Dermis microvascular lymphatic vessel endothelial cell (primary cell): ENCODE measurements at places on chromosomes 1 and 21. TPM values are rescaled to one million over a fixed set of nuclear protein-coding genes. Genes with fewer than 3 reads are reported as not detected.
A peak's percentile ranks its signal among the peaks of the same experiment; 100 is the strongest.

The KCNT2 gene
- under 0.01 and 0.13 TPM in 2 replicates for total RNA-seq

The DBT gene
- 2.8 and 3.2 TPM in 2 replicates for total RNA-seq

DNA sequence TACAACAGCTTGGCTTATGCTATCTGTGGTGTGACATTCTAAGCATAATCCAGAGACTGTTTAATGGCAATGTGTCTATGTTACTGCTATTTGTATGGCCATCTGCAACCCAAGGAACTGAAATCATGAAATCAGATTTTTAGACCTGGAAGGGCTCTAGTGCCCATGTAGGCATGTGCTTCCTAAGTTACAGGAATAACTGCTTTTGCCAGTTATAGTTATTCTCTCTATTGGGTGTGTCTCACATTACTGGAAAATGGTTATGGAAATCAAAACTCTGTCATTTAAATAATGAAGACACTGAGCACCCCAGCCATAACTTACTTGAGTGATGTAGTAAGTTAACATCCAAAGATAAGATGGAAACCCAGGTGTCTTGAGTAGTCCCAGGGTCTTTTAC is 12.6 kb upstream of the JUN start:
- DNase-seq = no peak

GRCh38 chr1:119595606-119596005 is 52.5 kb downstream of the ZNF697 start:
- DNase-seq = no peak

GRCh38 chr1:244210884-244211558 is 159.9 kb downstream of the ZBTB18 start:
- DNase-seq = no peak

GRCh38 chr1:88736633-88737248 is 52.7 kb downstream of the PKN2 start:
- DNase-seq = peak; percentile 53

DNA sequence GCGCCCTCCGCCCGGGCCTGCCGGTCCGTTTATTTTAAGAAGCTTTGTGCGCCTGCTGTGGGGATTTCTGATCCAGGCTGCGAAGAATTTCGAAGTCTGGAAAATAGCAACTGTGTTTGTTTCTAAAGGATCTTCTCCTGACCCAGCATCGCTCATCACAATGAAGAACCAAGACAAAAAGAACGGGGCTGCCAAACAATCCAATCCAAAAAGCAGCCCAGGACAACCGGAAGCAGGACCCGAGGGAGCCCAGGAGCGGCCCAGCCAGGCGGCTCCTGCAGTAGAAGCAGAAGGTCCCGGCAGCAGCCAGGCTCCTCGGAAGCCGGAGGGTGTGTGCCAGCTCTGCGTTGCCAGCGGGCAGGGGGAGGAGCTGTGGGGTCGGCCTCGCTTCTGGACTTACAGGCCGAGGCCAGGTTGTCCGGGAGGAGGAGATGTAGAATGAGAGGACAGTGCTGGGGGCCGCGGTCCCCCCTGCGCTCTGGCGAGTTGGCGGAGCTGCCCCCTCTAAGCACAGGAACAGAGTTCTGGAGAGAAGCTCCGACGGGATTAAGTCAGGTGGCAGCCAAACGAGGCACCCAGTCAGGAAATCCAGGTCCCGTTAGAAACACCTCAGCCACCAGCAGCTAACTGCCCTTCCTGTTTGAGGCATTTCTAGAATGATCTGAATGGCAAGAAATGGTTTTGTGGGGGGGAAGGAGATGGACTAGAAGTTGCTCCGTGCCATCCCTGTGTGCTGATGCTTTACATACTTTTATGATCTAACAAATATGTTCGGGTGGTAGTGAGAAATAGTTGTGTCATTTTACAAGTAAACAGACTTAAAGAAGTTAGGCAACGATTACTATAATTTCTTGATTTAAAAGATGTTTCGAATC is 948 bp downstream of the TXLNA start:
- peak; percentile 53 for DNase-seq

The TYW3 gene
- total RNA-seq = 9.6 and 13.4 TPM in 2 replicates

DNA sequence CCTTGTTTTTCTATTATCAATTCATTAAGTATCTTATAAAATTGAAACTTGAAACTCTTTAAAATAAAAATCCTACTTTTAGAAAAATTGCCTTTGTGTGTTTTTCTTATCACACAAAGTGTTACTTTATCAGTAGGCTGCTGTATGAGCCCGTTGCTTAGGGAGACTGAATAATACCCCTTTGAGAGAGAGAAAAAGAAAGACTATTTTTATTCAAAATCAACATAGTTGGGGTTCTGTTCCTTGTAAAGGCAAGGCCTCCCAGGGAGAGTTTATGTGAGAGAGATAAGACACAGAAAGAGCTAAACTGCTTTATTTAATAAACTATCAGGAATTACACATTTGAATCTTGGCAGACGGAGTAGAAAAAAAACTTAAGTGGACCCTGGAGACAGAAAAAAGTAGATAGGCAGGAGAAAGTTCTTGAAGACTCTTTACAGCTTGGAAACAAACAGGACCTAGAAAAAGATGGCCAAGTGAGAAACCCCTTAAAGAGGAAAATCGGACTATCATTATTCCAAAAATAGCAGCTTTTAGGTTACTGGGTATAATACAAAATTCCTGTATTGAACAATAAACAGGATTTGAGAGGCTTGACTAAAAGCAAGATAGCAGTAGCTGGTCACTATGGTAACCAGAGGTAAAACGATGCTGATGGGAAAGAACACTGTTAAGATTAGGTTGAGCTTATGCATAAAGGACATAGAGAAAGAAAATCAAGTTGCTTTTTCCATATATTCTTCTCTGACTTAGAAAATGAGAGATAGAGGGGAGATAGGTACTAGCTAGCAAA is 170.9 kb downstream of the LRRC7 start:
- no peak for DNase-seq
